Activated T-cell treated with anti-CD3 and anti-CD28 coated beads, Interleukin-2, amount 50 U/mL, for 24 hours (primary cell): ENCODE measurements at places on chromosomes 11 and 22.

DNA sequence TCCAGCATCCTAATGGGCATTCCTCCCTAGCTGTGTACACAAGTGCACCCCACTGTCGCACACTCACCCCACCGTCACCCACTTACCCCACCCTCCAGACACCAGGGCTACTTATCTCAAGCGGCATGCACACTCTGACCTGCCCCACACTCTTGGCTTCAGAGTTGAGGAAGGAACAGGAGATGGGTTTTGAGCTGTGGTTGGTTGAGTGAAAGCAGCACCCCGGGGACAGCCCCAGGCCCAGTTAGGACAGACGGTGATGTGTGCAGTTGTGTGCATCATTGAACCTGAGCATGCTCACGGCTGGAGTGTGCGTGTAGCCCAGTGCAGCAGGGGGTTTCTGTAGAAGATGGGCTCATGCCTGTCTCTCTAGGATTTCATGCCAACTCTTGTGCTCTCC, 32.5 kb downstream of the AHNAK start:
- DNase-seq, result no peak

DNA sequence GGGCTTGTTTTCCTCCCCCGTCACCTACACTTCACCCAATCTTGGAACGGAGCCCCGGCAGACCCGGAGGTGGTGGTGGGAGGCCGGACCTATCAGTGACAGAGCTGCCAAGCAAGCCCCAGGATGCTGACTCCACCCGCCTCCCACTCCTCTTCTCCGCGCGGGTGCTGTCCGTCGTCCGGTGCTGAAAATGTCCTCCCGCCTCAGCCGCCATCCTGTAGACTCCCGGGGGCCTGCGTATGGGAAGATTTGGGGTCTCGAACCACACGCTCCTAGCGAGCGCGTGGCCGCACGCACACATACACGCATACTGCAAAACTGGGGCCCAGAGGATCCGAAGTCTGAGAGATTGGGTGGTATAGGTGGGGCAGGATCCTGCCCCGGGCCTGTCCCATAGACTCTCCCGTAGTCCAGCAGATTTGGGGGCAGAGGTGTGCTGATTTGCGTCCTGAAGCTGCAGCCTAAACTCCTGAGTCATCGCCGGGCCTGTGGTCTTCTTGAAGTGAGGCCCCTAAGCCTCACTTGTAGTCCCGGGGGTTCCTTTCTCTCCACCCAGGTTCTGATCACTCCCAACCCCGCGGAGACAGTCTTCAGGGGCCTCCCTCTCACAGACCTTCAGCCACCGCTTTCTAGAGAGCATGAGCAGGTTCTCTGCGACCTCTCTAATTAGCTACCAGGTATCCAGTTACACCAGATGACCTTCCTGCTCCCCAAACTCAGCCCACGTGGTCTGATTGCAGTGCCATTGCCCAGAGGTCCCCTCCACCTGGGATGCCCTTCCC, 796 bp upstream of the YIF1A start:
- DNase-seq, result no peak

DNA sequence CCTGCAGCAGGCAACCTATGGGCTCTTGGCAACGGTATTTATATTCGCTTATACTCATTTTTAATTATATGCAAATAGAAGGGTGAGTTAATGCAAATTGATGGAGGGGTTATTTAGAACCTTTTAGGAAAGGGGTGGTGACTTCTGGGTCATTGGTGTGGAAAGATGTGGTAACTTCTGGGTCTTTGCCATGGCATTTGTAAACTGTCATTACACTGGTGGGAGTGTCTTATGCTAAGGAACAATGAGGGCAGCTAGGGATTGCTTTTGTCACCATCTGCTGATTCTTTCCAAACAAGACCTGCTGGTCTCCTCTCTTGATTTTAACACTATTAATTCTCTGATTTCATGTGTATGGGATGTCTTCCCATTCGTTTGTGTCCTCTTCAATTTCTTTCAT, 11.7 kb upstream of the KAT5 start:
- DNase-seq, result no peak

GRCh38 chr11:100941033-100941432, 188.6 kb downstream of the PGR start:
- DNase-seq, result no peak

- no peak for DNase-seq
Observed at GRCh38 chr22:18095101-18095805, 15.4 kb upstream of the TUBA8 start.

DNA sequence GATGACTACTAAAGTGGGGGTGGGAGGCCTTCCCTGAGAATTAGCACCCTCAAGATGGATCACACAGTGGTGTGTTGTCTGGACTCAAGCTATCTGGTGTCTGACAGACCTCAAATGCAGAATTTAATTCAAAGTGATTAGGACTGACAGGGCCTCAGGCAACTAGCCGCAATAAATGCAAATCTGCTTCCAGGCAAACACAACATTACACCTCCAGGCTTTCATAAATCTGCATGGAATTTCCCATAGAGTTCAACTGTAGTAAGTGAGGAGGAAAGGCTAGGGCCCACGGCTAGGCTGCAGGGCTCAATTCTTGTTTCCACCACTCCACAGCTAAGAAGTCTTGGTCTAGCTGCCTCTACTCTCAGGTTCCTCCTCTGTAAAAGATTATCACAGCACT, 331.4 kb downstream of the LARGE1 start:
- no peak for DNase-seq

DNA sequence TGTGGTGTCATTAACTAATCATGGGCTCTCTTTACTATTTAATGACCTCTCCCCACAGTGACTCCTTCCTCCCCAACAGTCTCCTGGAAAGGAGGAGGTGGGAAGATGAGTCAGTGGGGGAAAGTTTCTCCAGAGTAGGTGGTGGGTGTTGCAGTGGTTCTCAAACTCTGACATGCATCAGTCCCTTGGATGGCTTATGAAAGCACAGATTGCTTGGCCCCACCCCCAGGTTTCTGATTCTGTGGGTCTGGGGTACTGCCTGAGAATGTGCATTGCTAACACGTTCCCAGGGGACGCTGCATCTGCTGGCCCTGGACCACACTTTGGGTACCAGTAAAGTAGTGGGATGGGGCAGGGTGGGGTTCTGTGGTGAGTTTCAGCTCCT, 9.8 kb downstream of the CD82 start:
- peak; percentile 73 for DNase-seq

- DNase-seq, result no peak
Observed at GRCh38 chr22:23651676-23652075, 19.6 kb upstream of the DRICH1 start.

GRCh38 chr11:94477624-94478023, 16.0 kb downstream of the MRE11 start:
- DNase-seq, result no peak
